Endothelial cell (in vitro differentiated cells): ENCODE measurements at places on chromosomes 7 and 10.

DNA sequence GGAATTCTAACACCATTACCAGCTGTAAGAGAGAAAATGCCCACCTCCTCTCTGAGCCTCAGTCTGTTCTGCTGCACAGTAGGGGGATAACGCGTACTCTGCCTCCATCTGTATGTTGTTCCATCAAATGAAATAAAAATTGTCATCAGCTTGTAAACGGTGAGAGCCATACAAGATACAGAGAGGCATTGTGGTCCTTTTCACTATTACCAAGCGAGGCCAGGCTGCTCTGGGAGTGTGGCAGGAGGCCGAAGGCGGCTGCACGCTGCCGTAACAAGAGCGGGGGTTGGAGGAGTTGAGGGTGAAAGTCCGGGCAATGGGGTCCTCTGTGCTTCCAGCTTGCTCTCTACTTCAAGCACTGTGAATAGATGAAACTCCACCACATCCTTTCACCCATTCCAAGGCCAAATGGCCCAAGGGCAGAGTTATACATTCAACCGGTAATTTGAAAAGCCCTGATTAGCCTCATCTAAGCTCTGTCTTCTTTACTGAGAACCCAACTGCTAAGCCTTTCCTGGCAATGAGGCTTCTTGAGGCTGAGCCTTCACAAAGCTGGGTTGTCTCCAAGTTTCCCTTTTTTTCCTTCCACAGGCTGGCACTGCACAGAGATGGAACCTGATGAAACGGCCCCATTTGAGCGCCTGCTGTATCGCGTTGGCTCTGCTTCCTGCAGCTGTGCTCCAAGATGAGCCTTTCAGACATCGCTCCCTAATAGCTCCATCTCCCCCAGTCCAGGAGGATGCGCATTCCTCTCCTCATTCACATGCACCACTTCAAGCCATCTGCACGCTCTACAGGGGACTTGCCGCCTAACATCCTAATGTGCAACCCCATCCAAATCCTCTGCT is 47.2 kb downstream of the PYROXD2 start:
- no peak for DNase-seq

DNA sequence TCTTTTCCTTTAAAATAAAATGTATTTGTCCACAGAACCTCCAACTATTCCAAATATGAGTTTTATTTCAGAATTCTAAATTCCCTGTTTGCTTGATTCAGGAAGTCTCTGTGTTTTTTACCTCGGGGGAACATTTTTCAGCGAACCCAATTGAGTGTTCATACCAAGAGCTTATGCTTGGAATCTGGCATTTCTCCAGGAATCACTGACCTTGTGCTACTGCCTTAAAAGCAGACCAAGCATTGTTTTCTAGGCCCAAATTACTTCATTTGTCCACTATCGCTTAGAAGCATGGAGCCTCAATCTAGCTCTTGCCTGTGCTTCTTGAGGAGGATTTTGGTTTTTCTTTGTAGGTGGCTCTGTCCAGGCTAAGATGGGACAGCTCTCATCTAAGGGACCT is 59.4 kb downstream of the EBLN1 start:
- DNase-seq, result no peak

DNA sequence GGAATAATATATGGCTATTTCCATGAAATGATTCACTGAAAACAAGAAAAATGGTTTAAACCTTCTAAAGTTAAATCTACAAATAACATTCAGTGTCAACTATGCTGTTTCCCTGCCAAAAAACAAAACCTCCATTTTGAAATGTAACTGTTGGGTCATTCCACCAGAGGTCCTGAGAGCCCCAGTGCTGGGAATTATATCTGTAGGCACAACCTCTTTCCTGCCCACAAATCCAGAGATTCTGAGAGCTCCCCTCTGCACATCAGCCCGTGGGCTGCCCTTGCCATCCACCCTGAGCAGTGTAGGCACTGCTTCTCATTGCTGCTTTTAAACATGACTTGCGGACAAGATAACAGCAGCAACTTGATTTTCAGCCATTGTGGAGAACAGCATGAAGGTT is 198.6 kb downstream of the TMEM178B start:
- no peak for DNase-seq

- no peak for DNase-seq
Measured at GRCh38 chr7:131636092-131636491, 79.7 kb upstream of the PODXL start.

GRCh38 chr7:30908681-30909080 is 3.0 kb upstream of the AQP1 start:
- peak; percentile 50 for DNase-seq

- no peak for DNase-seq
Measured at GRCh38 chr7:24971333-24972165, 8.4 kb downstream of the OSBPL3 start.

- DNase-seq, result no peak
Measured at GRCh38 chr10:30398788-30399187, 35.2 kb upstream of the MAP3K8 start.

- no peak for DNase-seq
Measured at GRCh38 chr7:74612015-74612829, 45.3 kb upstream of the GTF2I start.

DNA sequence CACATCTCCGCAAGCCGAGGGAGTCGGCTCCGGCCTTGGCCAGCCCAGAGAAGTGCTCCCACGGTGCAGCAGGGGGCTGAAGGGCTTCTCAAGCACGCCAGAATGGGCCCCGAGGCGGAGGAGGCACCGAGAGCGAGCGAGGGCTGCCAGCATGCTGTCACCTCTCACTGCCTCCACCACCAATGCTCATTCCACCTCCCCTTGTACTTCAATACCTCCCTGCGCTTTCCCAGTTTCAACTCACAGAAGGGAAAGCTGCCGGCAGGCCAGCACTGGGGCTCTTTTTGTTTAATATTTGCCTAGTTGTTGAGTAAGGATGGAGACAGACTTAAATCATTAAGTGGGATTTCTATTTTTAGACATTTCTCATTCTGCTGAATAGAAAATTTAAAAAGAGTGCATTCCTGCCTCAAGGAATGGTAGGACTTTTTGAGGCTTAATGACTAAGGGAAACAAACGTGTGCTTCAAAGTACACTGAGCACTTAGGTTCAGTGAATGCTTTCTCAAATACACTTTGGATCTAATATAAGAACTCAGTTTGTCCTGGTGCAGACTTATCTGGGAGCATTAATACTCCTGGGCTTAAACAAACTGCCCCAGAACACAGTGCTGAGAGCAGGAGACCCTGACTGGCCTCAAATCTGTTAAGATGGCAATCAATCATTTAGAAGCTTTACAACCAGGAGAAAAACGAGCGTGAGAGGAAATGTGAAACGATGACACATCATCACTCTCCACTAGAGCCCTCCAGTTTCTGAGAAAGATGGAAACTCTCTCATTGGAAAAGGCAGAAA is 131.2 kb downstream of the RALA start:
- no peak for DNase-seq

GRCh38 chr10:69426376-69426727 is 9.6 kb upstream of the TACR2 start:
- no peak for DNase-seq

GRCh38 chr10:44413416-44413815 is 28.5 kb upstream of the CXCL12 start:
- DNase-seq, result no peak

- peak; percentile 71 for DNase-seq
Measured at GRCh38 chr10:15370856-15371701, at the start of gene FAM171A1. TSS of gene FAM171A1 (minus strand) at chr10:15371289. CDS start at chr10:15371052, 237 bp downstream.

DNA sequence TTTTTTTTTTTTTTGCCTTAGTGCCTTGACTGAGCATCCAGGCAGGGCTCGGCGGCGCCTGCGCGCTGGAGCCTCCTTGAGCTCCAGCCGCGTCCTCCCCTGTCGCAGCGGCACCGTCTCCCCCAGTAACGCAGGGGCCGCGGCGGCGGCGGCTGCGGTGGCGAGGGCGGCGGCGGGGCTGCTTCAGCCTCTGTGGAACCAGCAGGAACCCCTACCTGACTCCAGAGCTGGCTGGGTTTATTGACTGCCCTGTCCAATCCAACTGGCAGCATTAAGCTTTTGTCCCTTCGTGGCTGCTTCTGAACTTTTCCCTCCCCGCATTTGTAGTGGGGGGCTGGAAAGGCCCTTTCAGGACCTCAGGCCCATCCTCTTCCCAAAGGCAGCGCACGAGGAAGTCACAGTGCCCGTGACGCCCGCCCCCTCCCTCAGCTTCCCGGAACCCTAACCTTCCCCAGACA is at the start of gene GPR85:
TSS of gene GPR85 (minus strand) at position 397 of the 458 bp plus-strand sequence. CDS start 2,106 bp downstream, outside the sequence.
- DNase-seq, result peak; percentile 78

DNA sequence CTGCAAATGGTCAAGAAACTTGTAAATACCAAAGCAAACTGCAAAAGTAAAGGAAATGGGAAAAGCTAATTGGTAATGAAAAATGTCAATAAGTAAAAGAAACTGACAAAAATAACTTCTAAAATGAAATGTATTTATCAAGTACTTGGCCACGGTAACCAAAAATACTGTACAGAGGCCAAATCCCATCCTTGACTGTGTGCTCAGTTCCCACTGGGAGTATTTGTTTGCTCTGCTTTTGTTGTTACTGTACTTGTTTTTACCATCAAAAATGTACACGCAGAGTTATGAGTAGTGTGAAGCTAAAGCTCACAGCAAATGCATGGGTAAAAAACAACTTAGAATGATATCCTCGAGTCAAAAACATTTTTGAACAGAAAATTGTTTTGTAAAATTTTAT is 31.1 kb downstream of the ENKUR start:
- DNase-seq, result no peak

DNA sequence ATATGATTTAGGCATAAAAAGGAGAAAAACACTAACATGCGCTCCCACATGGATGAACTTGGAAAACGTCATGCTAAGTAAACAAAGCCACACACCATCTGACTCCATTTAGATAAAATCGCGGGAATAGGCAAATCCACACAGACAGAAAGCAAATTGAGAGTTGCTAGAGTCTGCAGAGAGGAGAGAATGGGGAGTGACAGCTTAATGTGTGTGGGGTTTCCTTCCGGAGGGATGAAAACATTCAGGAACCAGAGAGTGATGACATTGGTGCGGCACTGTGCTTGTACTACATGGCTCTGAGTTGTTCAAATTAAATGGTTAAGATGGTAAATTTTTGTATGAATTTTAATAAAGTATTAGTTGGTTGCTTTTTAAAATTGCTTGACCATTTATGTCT is 482.9 kb upstream of the AKR1E2 start:
- DNase-seq, result no peak

DNA sequence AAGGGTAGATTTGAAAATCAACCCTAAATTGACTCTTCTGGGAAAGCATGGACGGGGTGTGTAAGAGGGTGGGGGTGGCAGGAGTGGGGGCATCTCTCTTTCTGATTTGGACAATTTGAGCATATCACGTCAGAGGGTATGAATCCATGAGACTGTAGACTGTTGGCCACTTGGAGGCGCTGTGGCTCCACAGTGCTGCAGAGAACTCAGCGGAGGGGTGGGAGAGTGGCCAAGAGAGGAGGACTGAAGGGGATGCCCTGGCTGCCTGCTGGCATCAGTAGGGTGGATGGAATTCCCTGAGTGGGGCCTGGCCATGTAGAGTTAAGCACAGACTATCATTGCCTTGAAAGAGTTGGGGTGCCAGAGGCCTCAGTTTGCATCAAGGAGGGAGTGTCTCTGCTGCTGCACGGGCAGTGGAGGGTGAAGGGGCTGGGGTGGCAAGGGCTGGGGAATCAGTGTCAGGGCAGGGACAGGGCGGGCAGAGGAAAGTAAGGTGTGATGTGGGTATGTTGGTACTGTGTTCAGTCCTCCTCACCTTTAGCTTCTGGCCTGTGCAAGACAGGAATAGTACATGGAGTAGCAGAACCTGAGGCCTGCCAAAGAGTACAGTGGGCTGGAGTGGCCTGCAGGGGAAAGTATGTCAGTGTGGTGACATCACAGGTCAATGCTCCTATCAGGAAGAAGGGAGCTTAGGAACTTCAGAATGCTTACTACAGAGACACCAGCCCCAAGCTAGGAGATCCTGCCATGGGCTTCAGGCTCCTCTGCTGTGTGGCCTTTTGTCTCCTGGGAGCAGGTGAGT is 133.5 kb upstream of the PRSS58 start:
- DNase-seq, result peak; percentile 79

GRCh38 chr7:47480576-47481538 is 101.1 kb downstream of the TNS3 start:
- DNase-seq, result no peak

DNA sequence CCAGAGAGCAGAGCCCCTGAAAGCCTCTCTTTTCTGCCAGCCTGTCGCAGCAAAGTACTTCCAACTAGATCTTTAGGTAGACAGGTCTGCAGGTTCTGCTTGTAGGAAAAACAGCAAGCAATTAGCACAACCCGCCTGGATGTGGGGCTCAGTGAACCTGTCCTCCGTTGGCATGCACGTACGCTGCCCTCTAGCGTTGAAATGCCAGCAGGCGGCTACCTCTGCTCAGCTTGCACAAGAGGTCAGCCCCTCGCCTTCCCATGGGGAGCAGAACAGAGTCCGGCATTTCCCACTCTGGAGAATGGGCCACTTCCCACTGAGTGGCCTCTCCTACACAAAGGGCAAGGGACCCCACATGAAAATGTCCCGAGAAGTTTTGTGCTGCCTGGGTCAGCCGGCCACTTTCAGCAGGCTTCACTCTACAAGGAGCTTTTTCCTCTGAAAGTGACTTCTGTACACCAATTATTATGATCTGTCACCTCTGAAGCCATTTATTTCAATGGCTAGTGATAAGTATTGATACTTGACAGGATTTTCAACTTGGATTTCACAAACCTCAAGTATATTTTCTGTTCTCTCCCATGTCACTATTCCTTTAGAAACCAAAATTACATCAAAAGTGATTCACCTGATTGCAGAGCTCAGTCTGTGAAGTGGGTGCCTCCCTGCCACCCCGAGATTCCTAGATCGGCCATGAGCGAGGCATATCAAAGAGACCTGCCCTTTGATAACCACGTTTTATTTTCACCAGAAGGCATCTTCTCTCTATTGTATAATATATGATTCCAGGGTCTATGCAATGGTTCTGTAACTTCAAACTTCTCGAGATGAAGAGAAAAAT is 56.7 kb downstream of the JCAD start:
- peak; percentile 86 for DNase-seq

GRCh38 chr10:114839901-114840300 is 18.3 kb downstream of the FHIP2A start:
- DNase-seq, result no peak

GRCh38 chr7:134667899-134668298 is 21.2 kb downstream of the BPGM start:
- no peak for DNase-seq

DNA sequence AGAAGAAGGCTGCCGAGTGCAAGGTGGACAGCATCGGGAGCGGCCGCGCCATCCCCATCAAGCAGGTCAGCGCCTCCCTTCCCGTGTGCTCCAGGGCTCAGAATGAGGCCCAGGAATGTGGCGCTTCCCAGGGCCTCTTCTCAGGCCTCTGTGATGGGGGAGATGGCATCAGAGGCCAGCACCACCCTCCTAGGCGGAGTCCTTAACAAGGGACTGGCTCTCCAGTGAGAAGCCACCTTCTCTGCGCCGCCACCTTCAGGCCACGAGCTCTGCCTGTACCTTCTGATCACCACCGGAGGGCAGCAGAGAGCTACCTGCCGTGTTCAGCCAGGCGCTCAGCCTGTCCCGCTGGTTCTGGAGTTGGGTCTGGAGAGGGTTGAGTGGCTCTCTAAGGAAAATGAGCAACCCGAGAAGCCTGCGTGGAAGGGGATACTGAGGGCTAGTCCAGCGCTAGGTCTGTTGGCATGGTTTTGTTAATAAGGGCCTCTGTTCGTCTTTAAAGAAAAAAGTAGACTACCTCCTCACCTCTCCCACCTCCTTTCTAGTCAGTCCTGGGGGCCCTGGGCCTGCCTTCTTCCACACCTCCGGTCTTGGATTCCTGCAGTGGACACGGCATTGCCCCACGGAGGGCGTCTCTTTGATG is 37.7 kb downstream of the AGAP3 start:
- peak; percentile 89 for DNase-seq

- no peak for DNase-seq
Measured at GRCh38 chr7:20864221-20864620, 77.5 kb upstream of the SP8 start.
